Umbilical cord (tissue), 2 donors: ENCODE measurements at places on chromosomes 1 and 21.
A peak's percentile ranks its signal among the peaks of the same experiment; 100 is the strongest.

- no peak for DNase-seq
These were observed 53.0 kb upstream of the DYNLT5 start for GRCh38 chr1:66699213-66699612.

- DNase-seq: no peak
These were observed 16.4 kb downstream of the SLC66A1 start for GRCh38 chr1:19328486-19328885.

DNA sequence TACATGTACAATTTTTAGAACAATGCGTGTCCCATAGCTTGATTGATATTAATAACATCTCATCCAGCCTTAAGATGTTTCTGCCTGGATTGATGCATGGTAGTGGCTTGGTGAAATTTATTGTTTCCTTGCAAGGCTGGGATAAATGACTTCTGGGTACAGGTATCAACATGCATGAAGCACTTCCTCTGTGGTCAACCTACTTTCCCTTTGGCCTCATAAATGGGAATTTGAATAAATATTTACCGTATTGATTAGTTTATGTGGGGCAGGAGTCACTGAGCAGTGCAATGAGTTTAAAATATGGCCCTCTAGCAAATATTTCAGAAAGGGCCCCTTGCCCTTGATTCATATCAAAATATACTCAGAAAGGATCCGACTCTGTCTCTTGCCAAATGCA lies 83.9 kb upstream of the KCNE2 start:
- DNase-seq: no peak

DNA sequence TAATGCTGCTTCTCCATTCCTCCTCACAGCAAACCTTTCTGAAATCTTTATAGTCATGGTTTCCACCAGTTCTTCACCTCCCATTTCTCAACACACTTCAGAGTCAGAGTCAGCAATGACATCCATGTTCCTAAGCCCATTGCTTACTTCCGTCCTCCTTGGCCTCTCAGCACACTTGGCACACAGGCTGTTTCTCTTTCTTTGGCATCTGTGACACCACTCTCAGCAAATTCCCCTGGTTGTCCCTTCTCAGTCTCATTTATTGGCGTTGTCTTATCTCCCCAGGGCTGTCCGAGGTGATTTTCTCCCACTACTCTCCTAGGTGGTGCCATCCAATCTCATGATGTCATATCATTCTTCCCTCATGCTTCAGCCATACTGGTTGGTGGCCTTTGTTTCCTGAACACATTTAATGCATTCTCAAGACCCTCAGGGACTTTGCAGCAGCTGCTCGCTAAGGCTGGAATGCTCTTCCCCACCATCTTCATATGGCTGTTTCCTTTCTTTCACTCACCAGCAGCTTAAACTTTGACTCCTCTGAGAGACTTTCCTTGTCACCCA lies 3.3 kb upstream of the LGALS8 start:
- DNase-seq: no peak

GRCh38 chr1:48495911-48496310 lies 23.9 kb upstream of the SPATA6 start:
- no peak for DNase-seq

- peak; percentile 69 for DNase-seq
These were observed 4.8 kb upstream of the HEATR1 start for GRCh38 chr1:236608930-236609726.

DNA sequence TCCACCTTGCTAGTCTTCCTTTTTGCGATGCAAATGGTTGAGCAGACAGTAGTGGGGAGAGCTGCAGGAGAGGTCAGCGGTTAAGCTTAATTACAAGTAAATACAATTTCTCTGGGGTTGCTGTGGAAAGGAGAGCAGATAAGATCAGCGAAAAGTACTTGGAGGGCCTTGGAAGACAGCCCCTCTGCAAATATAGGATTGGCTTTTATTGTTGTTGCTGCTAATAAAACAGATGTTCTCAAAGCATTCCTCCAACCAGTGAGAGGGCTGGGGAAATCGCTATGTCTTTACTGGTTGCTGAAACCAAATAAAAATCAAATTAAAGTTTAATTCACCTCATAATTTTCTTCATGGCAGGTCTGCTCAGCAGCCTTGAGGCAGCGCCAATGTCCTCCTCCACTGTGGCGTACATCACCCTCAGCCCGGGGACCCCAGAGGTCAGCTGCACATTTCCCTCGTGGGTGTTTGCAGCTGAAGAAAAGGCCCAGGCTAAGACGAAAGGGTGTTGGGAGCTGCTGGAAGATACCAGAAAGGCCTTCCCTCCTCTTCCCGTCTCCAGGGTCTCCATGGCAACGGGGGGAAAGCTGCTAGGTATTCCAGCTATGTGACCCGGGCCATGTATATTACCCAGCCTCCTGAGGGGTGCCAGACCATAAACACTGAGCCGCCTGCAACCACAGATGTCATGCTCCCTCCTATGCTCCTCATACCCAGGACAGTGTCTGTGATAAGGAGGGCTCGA lies 54.6 kb upstream of the POU2F1 start:
- peak; percentile 83 for DNase-seq

DNA sequence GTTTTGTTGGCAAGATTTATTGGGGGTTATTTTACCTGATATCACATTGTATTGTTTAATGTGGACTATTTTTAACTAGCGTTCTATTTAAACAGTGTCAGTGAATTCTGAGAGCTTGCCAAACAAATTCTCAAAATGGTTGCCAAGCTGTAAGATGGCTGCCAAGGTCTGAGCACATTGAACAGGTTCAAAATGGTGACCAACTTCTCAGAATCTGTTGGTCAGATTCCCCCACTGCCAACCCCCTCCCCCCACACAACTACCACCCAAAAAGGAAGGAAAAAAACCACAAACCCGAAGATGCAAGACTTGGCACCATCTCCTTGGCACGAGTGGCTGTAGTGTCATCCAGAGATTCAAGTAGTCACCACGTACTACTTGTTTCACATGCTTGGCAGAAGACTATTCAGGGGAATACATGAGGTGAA lies 159.1 kb downstream of the NFIA start:
- no peak for DNase-seq

- no peak for DNase-seq
These were observed 41.2 kb downstream of the GJA5 start for GRCh38 chr1:147719029-147719698.

GRCh38 chr1:912740-913301 lies 10.9 kb upstream of the SAMD11 start:
- DNase-seq: no peak

GRCh38 chr1:245704341-245704740 lies 549.6 kb downstream of the KIF26B start:
- no peak for DNase-seq

DNA sequence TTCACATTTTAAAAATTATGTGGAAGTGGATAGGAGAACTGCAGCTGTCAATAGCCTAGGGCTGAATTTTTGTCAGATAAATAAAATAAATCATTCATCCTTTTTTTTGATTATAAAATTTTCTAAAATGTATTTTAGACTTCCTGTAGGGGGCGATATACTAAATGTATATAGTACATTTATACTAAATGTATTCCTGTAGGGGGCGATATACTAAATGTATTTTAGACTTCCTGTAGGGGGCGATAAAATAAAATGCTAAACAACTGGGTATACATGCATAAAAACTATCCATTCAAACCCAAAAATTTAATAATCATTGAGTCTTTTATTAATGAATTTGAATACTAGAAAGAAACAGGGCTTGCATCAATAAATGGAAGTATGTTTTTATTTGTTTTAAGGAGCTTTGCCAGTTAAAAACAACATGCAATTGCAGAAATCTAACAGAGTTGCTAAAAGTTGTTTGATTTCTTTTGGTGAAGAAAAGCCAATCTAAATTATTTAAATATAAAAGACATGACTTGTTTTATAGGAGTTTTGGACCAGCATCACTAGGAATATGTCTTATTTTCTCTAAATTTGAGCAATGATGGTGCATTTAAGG lies 31.4 kb downstream of the CLCA1 start:
- no peak for DNase-seq

DNA sequence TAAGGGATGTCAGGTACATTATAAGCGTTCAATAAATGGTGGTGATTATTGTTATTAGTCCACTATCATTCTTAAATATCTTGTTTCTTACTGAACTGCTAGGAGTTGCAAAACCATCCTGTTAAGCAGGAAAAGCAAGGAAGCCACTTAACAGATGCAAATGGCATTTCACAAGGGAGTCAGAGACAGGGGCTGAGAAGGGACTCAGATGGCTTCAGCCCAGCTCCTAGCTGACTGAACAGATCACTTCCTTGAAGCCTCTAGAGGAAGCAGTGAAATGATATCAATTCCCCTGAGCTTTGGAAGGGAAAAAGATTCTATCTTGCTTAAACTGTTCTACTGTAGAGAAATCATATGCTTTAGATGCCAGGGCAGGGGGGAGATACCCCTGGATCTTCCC lies 151.5 kb downstream of the ST6GALNAC5 start:
- DNase-seq: peak; percentile 6

- no peak for DNase-seq
These were observed 42.6 kb upstream of the USP25 start for GRCh38 chr21:15687208-15687607.

DNA sequence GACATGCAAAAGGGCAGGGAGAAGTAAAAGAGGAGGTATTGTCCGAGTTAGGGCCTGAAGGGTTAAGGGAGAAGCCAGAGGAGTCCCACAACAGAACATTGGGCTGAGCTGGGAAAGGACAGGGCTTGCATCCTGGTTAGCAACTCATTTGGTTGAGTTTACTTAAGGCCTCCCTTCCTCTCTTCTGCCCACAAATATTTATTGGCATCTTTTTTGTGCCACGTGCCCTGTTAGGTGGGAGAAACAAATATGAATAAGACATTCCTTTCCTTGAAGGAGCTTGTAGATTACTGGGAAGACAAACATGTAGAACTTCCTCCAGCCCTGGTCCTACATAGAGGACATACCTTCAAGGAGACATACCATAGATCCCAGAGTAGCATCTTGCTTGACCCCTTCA lies 53.0 kb upstream of the PRELP start:
- no peak for DNase-seq

DNA sequence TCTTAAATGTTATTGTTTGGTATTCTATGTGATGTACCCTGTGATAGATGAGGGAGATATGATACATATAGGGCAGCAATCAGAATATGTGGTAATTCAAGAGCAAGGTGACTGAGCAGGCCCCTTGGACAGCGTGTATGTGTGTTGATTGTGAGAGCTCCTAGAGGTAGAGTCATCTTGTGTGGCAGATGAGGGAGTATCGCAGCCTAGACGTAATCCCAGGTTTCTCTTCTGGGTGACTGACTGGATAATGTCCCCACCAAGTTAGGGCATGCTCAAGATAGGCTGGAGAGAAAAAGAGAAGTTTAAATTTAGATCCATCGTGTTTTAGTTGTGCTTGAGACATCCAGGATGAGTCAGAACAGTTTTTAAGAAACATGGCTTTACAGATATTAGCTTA lies 185.3 kb downstream of the ZP4 start:
- peak; percentile 8 for DNase-seq

- DNase-seq: peak; percentile 51
These were observed 15.1 kb upstream of the PADI3 start for GRCh38 chr1:17233675-17234320.

DNA sequence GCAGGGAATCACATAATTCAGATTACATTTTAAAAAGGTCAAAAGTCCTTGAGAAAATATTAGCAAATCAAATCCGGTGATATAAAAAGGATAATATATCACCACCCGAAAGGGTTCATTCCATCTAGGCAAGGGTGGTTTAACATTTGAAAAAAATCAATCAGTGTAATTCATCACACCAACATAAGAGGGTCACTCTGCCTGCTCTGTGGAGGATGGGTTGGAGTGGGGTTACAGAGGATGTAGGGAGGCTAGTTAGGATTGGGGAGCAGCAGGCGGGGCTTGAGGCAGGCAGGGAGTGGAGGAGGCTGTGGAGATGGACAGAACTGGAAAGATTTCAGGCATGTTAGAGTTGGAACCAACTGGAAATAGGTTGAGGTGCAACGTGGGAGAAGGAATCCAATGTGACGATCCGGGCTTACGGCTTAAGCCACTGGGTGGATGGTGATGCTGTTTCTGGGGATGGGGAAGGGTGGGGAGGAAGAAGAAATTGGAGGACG lies 12.5 kb downstream of the ADORA1 start:
- DNase-seq: no peak

DNA sequence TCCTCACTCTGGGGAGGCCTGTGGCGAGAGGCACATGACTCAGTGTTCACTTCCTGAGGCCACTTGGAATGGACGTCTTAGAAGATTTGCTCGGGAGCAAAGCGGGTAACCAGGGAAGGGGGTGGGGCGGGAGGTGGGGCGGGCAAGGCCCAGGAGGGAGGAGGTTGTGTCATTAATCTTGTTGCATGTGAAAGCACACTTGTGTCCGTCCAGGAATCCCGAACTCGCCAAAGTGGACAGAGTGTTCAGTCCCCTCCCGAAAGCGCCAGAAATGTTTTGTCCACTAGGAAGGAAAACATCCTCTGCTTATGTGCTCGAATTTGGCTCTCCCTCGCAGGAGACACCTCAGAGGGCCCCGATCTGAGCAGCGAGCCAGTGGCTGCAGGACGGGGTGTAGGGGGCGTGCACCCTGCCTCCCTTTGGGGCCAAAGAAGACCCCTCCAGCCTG lies 84.2 kb downstream of the SPSB1 start:
- peak; percentile 53 for DNase-seq

DNA sequence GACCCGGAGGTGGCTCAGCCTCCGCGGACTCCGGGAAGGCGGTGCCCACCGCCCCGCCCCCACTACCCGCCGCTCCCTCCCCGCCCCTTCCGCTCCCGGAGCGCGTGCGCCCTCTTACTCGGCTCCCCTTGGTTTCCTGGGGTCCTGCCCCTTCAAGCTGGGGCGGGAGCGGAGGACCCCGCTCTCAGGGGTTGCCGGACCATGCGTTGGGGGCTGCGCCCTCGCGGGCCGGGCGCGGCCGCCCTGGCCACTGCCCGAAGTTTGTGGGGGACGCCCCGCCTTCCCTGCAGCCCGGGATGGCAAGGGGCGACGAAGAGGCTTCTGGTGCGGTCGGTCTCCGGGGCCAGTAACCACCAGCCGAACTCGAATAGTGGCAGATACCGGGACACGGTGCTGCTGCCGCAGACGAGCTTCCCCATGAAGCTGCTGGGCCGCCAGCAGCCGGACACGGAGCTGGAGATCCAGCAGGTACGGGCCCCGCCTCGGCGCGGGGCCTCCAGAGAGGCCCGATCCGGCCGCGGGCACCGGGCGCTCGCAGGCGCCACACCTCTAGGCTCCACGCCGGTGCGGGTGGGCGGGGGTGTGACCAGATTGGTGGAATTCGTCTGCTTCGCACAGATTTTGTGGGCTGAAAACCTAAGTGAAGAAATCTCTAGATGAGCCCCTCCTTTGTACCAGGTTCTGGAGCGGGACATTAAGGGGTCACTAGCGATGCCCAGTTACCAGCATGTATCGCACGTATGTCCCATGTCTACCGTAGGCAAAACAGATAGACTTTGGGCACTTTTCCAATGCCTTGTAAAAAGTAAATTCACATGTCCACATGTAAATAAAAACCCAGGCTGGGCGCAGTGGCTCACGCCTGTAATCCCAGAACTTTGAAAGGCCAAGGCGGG lies at the start of gene IARS2:
Gene IARS2 (plus strand): TSS at position 117 of the 896 bp plus-strand sequence. CDS start 85 bp downstream, at position 202.
- DNase-seq: peak; percentile 91

DNA sequence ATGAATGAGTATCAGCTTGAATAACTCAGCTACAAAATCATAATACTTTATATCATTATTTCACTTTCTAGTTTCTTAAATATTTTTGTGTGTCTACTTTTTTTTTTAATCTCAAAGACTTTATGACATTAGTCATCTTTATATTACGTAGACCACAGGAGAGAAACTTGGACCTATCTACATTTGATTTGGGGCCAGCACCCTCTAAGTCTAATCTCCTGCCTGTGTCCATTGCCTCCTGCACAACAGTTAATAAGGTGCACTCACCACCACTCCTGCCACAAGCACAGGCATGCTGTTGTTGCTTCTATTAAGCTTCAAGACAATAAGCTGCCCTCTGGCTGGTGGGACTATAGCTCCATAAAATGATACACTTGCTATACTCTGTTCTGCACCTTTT lies 70.4 kb downstream of the DIRAS3 start:
- no peak for DNase-seq

- peak; percentile 56 for DNase-seq
These were observed 187.5 kb upstream of the PLXNA2 start for GRCh38 chr1:208431721-208432120.
